Hematopoietic multipotent progenitor cell treated with erythropoietin and hydrocortisone succinate and interleukin-3 and kit ligand, for 17 days (in vitro differentiated cells): ENCODE measurements at places on chromosomes 11 and 22.

GRCh38 chr11:43542750-43543712 is 137.5 kb upstream of the HSD17B12 start:
- no peak for DNase-seq

GRCh38 chr11:60951606-60951903 is 421 bp downstream of the SLC15A3 start:
- DNase-seq, result no peak

DNA sequence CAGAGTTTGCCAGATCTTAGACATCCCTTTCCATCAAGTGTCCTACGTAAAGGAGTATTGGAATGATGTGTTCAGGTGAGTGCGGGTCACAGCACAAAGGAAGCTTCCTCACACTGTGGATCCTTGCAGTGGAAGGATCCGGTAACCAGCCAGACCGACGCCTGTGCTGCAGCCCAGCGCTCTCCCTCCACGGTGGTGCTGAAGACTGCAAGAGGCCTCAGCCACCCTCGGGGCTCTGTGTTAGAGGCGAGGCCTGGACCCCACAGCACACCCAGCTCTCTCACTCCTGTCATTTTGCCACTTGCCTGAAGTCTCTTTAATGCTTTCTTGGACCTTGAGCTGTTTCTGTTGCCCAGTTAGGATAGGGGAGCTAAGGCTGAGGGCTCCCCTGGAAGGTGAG is 2.4 kb downstream of the TRMU start:
- no peak for DNase-seq

DNA sequence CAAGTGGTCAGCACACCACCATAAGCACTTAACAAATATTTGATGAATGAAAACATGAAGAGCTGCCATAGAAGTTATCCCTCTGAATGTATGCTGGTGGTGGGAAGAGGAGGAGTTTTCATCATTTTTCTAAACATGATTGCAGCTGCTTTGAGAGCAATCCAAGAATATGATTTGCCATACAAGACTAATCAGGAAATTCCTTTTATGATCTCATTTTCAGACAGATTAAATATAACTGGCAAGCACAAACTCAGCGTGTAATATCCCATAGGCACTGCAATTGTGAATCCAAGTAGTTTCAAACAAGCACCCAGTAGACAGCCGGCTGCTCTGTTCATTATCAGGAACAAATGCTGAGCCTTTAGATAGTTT is 505.7 kb upstream of the LUZP2 start:
- DNase-seq, result no peak

- DNase-seq, result no peak
Measured at GRCh38 chr11:116849486-116849885, 12.1 kb upstream of the APOA1 start.

DNA sequence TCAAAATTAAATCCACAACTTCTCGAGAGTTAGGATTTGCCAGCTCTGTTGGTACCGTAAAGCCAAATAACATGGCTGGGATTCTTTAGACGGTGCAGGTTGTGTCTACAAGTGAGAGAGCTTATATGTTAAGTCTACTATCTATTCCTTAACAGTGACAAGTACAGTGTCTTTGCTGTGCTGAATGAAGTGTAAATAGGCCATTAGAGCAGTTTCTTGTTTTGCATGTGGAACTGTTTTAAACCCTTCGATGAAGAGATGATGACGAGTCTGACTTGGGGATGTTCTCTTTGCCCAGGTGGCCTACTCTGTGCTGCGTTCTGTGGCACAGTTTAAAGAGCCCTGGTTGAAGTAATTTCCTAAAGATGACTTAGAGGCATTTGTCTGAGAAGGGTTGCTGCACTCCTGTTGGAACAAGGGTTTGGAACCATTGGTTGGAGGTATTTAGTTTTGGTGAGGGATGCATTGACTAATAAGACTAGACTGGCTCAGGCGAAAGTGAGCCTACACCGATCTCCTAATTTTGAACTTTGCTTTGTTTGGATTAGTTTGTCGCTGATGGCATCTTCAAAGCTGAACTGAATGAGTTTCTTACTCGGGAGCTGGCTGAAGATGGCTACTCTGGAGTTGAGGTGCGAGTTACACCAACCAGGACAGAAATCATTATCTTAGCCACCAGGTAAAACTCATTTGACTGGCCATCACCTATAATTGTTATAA is 988 bp downstream of the RPS3 start:
- peak; percentile 41 for DNase-seq
